Fibroblast of skin of right quadriceps (primary cell): ENCODE measurements at places on chromosomes 2 and 18.
A peak's percentile ranks its signal among the peaks of the same experiment; 100 is the strongest.

DNA sequence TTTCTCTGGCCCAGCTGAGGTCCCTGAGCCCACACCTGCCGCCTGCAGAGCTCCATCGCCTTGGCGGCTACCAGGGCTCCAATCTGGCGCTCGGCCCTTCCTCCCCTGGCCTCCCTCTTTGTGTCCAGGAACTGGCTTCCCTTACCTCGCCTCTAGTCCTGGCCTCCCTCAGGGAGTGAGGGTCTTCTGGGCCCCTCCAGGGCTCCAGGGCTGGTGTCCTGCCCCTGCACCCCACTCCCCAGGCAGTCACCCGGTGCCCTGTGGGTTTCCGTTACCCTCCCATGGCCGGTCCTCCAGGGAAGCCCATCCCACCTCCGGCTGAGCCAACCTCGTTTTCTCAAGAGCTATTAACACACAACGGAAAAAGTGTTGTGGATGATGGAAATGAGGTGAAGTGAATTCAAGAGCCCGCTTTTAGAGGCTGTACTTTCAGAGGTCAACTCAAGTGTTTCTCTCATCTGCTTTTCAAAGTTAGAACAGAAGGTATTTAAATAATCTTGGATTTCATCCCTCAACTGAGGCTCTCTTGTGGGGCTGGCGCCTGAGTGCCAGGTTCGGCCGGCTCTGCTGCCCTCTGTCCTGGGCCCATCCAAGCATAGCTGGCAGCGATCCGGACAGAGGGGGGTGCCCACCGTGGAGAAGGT, 131.9 kb downstream of the ASB1 start:
- DNase-seq: no peak

- DNase-seq: no peak
These were observed 11.7 kb downstream of the NCK2 start for GRCh38 chr2:105756435-105756834.

GRCh38 chr2:172087207-172087779, 2.0 kb downstream of the DLX1 start:
- DNase-seq: no peak

GRCh38 chr2:144151405-144151804, 368.5 kb downstream of the ZEB2 start:
- no peak for DNase-seq

DNA sequence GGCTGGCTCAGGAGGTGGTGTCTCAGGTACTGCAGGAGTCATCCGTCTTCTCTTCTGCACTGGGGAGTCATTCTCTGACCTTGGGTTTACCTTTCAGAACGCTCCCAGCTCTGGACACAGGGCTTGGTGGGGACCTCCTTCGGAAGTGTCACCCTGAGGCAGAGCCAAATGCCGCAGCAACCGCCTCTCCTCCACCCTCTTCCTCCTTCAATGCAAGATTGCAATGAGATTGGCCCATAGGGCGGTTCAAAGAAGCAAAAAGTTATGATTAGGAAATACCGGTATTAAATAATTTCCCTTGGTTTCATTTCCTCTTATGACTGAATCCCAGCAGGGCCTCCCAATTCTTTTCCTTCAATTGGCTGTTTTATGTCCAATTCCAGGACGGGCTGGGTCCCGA, 178.8 kb downstream of the ACKR3 start:
- DNase-seq: no peak

DNA sequence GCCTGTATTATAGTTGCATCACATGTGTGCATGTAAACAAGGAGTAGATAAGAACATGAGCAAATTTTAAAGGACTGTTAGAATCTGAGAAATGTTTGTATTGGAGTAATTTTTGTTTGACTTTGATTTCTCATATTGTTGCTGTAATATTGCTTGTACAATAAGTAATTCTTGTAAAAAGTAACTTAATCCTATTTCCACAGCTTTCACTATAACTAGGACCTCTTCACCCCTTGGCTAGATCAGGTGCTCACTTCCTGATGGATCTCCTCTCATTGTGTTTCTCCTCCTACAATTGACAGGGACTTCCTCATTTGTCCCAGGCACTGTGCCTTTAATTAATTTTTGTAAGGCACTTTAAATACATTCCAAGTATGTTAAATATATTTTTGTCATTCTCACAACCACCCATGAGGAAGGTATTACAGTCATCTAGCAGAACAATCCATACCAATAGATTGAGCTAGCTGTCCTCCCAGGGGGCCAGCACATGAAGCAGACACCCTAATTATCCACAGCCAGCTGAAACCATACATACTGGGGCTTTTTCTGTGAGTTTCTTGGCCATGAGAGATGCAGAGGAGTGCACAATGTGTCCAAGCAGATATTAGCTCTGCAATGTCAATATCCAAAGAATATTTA, 359.5 kb upstream of the ACVR2A start:
- no peak for DNase-seq

DNA sequence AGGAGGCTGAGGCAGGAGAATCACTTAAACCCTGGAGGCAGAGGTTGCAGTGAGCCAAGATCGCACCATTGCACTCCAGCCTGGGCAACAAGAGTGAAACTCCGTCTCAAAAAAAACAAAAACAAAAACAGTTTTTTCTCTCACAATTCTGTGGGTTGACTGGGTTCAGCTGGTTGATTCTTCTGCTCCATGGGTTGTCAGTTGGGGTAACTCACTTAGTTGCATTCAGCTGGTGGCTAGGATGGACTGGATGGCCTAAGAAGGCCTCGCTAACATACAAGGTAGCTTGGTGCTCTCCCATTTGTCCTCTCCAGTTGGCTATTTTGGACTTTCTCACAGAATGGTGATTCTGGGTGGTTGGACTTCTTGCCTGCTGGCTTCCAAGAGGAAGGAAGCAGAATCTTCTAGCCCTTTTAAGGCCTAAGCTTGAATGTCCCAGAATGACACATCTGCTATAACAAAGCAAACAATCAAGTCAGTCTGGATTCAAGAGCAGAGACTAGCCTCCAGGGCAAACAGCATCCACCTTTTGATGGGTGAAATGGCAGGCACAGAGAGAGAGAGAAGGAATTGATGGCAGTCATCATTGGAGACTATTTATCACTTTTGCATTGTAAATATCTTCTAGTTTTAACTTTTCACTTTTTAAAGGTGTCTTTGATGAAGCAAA, 17.9 kb downstream of the LAMA3 start:
- no peak for DNase-seq

GRCh38 chr2:162242586-162243280, 512 bp downstream of the FAP start:
- DNase-seq: peak; percentile 93

DNA sequence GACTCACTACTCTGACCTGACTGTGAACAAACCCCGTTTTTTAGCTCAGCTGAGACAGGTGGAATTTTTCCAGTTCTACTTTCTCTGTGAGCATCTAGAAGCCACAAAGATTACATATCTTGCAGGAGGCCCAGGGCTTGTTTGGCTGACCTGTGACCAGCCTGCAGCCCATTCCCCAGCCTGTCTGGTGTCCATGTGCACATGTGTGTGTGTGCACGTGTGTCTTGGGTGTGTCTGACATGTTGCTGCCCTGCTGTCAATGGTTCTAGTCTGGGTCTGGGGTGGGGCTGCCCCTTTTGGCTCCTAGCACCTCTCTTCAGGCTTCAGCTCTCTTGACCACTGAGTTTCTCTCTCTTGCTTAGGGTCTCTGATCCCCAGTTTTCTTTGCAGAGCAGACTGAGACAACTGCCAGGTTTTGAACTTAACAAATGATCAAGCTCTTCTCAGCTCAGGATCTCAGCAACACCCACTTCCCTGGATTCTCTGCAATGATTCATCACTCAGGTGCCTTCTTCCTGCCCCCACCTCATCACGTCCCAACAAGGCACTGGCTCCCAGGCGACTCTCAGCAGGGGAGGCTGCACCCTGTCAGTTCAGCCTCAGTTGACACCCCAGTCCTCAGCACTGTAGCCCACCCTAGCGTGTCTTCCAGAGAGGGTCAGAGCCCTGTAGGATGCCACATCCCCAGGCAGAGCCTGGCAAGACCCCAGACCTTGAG, 130.3 kb downstream of the CELF4 start:
- DNase-seq: no peak

DNA sequence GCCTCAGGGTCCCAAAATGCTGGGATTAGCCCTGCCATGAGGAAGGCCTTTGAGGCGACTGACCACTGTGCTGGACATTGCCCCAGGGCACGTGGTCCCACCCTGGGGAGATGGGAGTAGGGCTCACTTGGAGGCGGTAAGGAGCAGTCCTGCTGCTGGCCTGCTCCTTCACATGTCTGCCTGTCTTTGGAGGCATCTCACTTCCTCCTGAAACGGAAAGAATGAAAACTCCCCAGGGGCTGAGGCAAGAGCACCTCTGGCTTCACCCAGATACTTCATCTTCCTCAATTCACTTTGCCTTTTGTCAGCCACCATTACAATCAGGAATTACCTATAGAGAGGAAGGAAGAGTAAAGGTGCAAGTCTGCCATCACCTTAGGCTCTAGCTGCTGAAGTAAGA, 59.9 kb upstream of the GATA6 start:
- DNase-seq: no peak

- DNase-seq: peak; percentile 41
These were observed 126.6 kb downstream of the ZNF532 start for GRCh38 chr18:58991167-58991798.

GRCh38 chr2:61620244-61621159, 82.3 kb upstream of the XPO1 start:
- DNase-seq: peak; percentile 78

DNA sequence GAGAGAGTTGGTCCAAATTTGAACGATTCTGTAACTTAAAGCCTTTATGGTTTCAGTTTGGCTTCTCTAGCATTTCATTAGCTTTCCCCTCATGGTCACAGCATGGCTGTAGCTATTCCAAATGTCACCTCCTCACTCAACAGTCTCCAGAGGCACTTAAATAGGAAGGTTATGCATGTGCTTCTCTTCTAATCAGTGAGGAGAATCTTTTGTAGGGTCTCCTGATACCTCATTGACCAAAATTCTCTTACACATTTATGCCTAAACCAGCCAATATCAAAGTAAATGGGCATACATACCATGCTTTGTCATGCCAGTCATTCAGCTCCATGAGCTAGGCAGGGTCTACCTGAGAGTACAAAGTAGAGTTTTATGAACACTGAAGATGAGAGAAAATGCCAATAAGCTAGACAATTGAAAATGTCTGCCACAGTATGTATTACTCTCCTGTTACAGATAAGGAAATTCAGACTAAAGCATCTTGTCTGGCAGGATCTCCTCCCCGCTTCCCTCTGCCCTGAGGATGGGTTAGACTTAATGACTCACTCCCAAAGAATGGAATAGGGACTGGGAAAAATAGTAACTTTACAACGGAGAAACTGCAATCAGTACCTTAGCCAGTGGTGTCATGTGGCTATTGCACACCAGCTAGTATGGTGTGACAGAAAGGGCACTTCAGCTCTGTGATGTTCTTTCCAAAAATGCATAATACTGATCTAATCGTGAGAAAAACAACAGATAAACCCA, 15.4 kb downstream of the DSG2 start:
- DNase-seq: peak; percentile 72

DNA sequence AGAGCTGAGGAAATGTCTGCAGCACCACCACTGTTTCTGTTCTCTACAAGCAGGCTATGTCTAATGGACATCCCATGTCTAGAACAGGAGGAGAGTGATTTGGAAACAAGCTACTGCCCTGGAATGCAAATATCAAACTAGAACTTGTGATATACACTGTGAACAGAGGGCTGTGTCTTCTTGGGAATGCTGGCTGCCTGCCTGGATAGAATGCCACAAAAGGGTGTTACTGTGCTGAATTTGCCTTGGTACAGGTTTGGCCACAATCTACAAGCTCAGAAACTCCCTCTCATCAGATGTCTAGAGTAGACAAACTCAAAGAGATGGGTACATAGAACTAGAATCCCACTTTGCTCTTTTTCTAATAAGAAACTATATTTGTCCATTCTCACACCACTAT, 170.5 kb downstream of the NYAP2 start:
- DNase-seq: no peak

GRCh38 chr18:26185267-26185666, 41.0 kb upstream of the TAF4B start:
- no peak for DNase-seq

DNA sequence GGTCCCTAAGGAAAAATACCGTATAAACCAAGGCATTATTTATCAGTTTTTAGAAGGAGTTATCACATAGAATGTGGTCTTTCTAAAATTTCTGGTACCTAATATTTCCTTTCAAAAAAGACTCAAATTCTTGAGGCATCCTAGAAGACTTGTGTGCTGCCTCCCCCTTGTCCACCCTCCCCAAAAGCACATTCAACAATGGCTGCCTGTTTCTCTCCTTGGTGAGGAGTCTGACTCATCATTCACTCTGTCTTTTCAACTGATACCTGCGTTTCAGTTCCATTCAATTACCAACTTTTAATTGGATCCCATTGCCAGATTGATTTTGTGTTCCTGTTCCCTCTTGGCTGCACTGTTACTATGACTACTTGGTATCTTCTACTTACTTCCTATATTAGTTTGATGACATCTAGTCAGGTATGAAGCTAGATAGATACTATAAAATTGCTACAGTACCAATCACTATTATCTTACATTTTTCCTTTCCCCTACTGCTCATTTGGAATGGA, 72.9 kb downstream of the XRCC5 start:
- no peak for DNase-seq

- no peak for DNase-seq
These were observed 13.6 kb upstream of the TEX51 start for GRCh38 chr2:126884861-126885750.

- DNase-seq: no peak
These were observed 69.6 kb upstream of the RIOK3 start for GRCh38 chr18:23383494-23383893.

DNA sequence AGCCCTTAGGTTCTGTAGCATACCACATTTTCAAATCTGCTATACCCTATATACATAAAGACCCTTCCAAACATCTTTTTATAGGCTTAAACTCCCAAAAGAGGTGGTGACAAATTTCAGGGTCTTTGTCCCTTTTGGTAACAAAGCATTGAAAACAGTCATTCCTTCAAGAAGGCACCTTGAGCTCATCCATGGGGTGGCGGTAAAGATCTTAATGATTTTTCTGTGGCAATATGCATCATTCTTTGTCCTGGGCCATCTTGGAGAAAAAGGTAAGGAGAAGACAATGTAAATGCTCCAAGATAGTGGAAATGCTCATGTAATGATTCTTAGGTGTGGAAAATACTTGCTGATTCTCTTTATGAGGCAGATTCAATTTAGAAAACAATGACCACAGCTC, 890.5 kb downstream of the CNTNAP5 start:
- no peak for DNase-seq

- DNase-seq: peak; percentile 93
These were observed 309.0 kb upstream of the GULP1 start for GRCh38 chr2:187982668-187983067.

DNA sequence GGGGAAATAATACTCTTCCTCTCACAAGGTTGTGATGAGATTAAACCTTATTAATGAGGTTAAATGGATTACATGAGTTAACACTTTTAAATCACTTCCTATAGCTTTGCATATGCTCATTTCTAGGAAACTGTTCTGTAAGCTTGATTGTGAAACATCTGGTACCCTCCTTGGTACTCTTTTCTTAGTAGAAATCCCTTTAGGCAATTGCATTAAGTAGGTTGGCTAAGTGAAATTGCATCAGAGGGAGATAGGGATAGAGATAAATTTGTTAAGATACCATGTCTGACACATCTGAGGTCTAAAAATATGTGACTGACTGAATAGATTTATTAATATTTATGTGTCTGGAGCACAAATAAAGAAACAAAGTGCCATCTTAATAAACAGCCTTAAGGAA, 275.9 kb upstream of the MAP2 start:
- DNase-seq: no peak

- DNase-seq: no peak
These were observed 59.6 kb downstream of the MYT1L start for GRCh38 chr2:2271469-2271941.

GRCh38 chr2:113083296-113083695, 15.5 kb downstream of the IL1F10 start:
- no peak for DNase-seq

GRCh38 chr2:27152102-27152795, 3.4 kb downstream of the TCF23 start:
- no peak for DNase-seq
